ENCODE measurements at places on chromosomes 12 and 14.

DNA sequence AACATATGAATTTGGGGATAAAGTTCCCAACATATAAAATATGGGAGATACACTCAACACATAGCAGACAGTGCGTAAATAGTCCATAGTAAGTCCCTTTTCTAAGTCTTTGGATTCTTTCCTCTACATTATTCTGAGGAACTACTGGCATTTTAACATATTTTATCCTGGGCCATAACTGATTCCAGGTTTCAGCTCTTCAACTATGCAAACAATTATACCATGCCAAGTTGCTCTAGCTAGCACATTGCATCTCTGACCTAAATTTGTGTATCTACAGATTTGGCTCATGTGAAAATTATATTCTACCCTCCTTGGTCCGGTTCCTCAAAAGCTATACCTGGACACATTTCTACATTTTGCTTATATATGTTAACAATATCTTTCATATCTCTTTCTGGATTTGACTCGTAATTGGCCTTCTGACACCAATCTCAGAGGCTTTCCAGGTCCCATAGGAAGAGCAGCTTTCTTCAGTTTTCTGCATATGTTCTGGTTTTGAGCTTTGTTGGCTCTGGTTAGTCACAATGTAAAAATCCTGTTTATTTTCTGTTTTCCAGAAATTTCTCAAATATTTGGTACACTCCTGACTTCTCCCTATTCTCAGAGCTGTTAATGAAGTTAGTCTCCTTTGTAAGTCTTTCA, 305.4 kb downstream of the BMP4 start:
- no peak for DNase-seq

GRCh38 chr12:18382236-18382885, 121.0 kb downstream of the PIK3C2G start:
- no peak for DNase-seq

GRCh38 chr12:75452675-75453330, 27.8 kb upstream of the GLIPR1 start:
- no peak for DNase-seq

- DNase-seq: no peak
Measured at GRCh38 chr12:9808504-9808903, 18.8 kb upstream of the KLRF1 start.

DNA sequence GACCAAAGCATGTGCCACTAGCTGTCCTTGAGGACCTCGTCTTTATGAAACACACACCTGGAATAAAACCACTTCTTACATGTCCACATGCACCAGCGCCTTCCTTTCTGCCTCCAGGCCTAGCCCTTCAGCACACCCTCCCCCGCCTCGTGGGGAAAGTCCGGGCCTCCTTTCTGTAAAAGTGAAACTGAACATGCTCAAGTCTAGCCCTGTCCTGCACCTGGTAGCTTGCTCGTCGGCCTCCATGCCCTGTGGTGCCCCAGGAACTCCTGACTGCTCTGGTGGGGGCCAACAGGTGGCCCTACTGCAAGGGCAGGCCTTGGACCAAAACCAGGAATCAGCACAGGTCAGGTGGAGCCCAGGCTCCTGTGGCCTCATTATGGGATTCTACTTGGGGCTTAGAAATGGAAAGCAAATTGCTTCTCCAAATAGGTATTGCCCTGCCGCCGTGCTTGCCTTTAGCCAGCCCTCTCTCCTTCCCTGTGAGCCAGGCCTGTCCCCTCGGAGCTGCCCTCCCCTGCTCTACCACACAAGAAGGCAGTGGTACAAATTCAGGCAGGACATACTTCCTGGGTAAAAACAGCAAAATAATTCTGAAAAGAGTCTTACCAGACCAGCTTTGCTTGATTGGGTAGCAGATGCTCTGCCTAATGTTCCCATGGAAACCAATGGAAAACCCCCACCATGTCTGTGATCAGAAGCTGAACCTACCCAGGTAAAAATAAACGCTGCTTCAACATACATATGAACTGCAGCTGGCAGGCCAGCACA, 43.5 kb downstream of the ERH start:
- peak; percentile 76 for DNase-seq

DNA sequence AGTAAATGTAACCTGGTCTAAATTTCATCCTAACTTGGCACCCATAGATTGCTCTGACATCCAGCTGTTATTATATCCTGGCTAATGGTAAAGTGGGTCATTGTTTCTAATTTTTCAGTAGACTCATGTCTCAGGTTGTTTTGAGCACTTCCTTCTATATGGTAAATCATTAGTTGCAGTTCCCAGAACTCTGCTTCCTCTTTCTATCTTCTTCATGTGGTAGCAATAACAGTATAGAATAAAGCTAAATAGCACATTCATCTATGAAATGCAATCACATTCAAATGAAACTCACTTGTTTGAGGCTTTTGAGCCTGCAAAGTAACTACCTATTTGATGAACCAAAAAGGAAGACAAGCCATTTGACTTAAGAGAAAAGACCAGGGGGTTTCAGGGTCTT, 65.1 kb upstream of the GZMB start:
- no peak for DNase-seq

DNA sequence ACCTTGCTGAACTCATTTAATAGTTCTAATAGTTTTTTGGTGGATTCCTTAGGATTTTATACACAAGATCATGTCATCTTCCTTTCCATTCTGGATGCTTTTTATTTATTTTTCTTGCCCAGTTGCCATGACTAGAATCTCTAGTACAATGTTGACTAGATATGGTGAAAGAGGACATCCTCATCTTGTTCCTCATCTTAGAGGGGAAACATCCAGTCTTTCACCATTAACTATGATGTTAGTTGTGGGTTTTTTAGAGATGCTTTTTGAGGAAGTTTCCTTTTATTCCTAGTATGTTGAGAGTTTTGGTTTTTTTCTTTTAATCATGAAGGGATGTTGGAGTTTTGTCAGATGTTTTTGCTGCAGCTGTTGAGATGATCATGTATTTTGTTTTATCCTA, 8.7 kb downstream of the ANKRD13A start:
- DNase-seq: no peak

DNA sequence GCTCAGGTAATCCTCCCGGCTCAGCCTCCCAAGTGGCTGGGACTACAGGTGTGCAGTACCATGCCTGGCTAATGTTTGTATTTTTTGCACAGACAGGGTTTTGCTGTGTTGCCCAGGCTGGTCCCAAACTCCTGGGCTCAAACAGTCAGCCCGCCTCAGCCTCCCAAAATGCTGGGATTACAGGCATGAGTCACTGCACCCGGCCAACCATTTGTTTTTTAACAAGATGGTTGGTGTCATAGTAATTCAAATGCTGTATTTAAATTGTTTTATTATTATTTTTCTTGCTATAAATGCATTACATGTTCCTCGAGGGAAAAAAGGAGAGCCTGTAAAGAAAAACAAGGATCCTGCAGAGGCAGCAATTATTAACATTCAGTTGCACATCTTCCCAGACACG, 83.9 kb downstream of the EP400 start:
- no peak for DNase-seq

DNA sequence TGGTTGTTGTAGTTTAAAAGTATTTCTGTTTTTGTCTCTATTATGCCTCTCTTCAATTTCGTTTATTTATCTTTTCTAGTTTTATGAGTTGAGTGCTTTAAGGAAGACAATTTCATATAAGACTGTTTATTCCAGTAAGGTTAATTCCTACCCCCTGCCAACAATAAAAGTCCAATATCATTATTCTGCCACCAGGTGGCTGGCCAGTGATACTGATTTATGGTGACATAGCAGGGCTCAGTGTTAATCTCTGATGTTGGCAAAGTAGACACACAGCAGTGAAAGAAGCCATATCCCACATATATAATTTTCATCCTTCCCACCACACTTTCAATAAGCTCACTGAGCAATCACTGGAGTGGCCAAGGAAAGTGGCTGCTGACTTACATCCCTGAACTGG, 69.0 kb upstream of the BMP4 start:
- DNase-seq: peak; percentile 1

GRCh38 chr12:62407587-62407986, 59.0 kb upstream of the MON2 start:
- DNase-seq: no peak

DNA sequence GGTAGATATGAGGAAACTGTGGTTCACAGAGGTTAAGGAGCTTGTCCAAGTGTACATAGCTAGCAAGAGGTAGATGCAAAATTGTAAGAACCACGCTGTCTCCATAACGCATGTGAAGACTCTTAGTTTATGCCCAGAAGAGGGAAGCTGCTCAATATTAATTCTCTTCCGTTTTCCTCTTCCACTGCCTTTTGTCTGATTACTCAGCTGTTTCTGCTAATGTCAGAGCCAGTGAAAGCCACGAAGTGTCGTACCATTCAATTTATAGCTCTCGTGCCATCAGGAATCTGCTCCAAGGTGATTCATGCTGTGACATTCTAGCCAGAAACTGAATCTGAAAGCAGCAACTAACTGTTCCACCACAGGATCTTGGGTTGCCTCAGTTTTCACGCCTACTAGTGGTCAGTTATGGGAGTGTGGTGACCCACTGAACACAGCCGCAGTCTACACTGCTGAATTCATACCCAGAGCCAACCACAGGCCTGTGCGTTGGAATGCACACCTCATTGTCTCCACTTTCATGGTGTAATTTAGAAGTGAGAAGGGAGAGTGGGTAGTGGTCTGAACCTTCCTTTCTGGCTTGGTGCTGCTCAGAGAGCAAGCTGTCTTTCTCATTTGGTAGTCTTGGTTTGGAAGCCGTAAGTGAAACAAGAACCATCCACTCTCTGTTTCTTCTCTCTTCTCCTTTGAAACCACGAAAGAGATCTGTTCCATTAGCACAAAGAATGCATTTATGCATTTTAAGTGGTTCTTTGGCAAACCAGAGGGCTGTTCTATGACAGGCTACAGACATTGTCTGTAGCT, 74.2 kb upstream of the NAP1L1 start:
- DNase-seq: peak; percentile 87

DNA sequence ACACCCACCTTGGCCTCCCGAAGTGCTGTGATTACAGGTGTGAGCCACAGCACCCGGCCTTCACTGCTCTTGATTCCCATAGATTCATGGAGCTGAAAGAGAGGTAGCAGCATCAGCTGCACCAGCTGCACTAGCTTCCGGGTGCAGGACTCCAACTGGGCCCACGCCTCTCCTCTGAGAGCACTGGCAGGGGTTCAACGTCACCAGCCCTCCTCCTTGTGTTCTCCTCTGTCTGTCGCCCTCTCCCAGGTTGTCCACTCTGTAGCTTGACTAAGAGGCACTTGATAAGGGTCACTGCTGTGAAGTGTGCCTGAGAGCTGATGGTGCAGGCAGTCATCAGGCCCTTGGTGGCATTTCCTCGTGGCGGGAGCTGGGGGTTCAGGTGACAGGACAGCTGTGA, 28.3 kb downstream of the MLXIP start:
- no peak for DNase-seq

Measured in stimulated activated CD4-positive, alpha-beta T cell treated with anti-CD3 and anti-CD28 coated beads, Interleukin-1b, Interleukin-23, amount 100 ng/mL, for 48 hours (primary cell).